ENCODE measurements at places on chromosomes 4 and X. TPM values are rescaled to one million over a fixed set of nuclear protein-coding genes. Genes with fewer than 3 reads are reported as not detected.
A peak's percentile ranks its signal among the peaks of the same experiment; 100 is the strongest.

DNA sequence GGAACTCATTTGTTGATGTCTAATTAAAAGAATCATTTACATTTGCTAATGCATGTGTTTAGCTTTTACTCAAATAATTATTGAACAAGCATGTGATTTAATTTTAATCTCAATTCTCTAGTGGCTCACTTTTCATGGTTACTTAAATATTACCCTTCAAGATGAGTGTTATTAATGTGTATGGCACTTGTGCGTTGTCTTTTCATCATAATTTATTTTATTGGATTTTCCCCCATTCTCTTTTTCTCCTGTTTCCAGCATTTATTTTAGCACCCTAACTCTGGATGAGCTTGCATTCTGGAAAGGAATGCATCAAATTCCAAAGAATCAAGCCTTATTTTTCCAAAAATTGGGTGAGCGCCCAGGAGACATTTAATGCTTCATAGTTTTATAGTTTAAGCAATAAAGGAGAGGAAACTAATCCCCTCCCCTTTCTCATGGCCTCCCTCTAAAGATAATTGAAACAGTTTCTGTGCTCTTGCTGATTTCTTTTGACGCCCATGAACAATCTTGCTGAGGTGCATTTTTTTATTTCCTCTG lies 191.1 kb upstream of the FAT4 start:
- peak; percentile 45 for DNase-seq

DNA sequence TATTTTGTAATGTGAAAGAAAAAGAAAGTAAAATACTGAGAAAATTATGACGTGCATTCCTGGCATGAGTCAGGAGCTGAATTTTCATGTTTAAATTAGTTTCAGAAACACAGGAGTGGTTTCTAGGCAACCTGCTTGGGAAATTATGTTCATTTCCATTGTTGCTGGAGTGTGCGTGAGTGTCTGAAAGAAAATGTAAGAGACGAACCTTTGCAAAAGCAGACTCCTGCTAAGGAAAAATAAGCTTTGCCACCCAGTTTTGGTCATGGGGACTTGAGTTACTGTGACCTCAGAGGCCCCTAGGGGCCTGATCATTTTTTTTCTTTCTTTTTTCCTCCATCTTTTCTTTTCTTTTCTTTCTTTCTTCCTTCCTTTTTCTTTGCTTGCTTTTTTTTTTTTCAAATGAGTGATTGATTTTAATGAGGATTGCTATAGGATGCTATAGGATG lies 18.8 kb upstream of the CHRNA9 start:
- DNase-seq, result peak; percentile 64

The USP17L18 gene
- polyA plus RNA-seq, result not detected

The RENBP gene
- polyA plus RNA-seq, result 12.1 TPM
